Diencephalon (tissue), 1 donor: ENCODE measurements at places on chromosomes 13 and 19. TPM values are rescaled to one million over a fixed set of nuclear protein-coding genes. Genes with fewer than 3 reads are reported as not detected.

Gene MAP4K1
- 1.2 TPM for total RNA-seq

Gene CRX
- total RNA-seq, result not detected

Gene CDC34
- 56.1 TPM for total RNA-seq

Gene FARP1
- 94.3 TPM for total RNA-seq

Gene SLC46A3
- 5.1 TPM for total RNA-seq

Gene AKAP8
- 11.8 TPM for total RNA-seq

Gene CBY2
- not detected for total RNA-seq

Gene IGFL3
- not detected for total RNA-seq

Gene SYT3
- total RNA-seq, result 36.0 TPM

Gene PSPN
- 3.2 TPM for total RNA-seq

Gene FFAR1
- not detected for total RNA-seq

Gene KIR2DL1
- total RNA-seq, result not detected

Gene DLEU7
- 15.0 TPM for total RNA-seq

Gene NR2C2AP
- total RNA-seq, result 9.0 TPM

Gene FXYD7
- 22.1 TPM for total RNA-seq

Gene ZSCAN5A
- total RNA-seq, result 8.8 TPM

Gene GFY
- not detected for total RNA-seq

Gene KIR3DL3
- not detected for total RNA-seq

Gene CSNK1G2
- total RNA-seq, result 33.9 TPM

Gene SYNGR4
- not detected for total RNA-seq

Gene HSD11B1L
- 39.9 TPM for total RNA-seq

Gene FCHO1
- total RNA-seq, result 30.0 TPM

Gene HNRNPM
- total RNA-seq, result 74.3 TPM

Gene PEAK3
- not detected for total RNA-seq
